Left renal cortex interstitium (tissue), 4 donors: ENCODE measurements at places on chromosomes 2 and 18.
A peak's percentile ranks its signal among the peaks of the same experiment; 100 is the strongest.

DNA sequence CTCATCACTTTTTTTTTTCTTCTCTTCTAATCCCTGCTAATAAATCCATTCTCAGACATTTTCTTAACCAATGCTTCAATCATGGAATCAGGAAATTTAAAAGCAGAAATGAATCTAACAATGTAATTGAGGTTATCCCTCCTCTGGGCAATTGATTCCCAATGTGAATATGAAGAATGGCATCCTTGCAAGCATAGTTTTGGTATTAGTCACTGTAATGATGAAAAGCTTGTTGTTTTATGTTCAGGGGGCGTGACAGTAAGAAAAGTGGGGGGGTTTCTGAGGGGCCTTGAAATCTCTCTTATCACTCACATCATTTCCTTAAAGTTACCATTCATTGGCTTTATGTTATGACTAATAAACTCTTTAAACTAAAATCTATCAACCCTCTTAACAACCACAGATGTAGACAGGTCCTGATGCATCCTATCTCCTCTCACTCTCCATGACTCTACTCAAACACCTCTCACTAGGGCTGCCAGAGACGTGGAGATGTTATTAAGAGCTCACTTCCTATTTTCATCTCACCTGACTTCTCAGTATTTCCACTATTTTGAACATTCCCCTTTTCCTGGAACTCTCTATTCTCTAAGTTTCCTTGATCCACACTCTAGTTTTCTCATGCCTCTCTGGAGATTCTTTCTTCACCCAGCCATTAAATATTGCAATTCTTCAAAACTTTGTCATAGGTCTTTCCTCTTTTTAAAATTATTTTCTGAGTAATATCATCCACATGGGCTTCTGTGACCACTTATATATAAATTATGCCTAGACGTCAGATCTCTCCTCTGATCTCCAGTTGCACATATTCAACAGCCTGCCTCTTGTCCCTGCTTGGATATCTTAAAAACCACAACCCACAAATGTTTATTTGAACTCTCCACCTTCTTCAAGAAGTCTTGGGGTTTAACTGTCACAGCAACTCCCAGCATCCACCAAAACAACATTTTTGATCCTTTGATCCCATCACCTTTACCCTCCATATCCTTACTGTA is 332.9 kb downstream of the CDH2 start:
- DNase-seq = no peak

DNA sequence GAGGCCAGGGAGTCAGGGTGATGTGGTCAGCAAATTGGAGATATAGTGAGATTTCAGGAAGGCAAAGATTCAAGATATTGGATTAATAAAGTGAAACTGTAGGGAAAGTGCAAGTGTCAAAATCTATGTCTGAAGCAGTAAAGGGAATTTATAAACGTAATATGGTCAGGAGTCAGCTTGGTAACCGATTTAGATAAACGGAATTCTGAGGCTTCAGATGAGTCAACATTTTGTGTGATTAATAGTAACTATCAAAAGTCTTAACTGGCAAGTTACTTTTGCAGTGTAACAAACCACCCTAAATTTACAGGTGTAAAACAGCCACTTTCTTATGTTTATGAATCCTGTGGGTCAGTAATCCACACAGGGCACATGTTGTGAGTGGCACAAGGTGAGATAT is 10.9 kb downstream of the MTX2 start:
- DNase-seq = no peak

DNA sequence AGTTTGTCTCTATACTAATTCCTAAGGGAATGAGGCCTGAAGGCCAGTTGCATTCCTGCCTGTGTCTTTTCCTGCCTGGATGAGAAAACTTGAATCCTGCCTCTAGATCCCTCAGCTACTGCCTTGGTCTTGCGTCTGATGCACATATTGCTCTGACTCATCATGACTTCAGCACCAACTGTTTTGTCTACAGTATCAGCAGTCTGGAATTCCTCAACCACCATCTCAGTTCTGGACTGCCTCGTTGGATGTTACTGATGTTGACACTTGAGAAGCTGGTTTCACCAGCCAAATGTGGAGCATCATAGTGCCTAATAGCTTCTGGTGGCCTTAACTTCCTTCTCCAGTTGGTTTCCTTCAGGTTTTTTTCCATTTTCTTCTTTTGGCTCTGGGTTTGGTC is 211.0 kb downstream of the CTNNA2 start:
- no peak for DNase-seq

DNA sequence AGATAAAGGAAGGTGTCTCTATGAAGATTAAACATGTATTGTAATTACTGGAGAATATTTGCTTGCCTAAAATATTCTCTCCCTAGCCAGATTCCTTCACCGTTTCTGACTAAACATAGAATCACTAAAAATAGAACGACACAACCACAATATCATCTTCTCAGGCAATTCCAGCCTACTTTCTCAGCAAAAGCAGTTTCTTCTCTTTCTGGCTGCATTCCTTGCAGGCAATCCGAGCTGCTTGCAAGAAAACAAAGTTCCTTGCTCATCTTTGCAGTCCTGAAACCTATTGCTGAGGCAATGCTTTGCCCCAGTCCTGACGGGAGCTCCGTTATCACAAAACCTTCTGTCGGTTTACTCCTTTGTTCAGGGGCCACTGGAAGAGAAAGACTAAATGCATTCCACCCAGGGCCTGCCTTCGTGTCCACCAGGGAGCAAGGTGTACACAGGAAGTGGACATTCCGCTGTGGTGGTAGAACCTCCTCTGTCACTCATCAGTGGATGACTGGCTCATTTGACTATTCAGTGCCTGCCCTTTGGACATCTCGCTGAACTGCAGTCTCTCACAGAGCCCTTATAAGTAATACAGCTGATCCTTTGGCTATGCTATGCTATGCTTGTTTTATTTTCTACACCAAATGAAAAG is 239.2 kb upstream of the DOK6 start:
- no peak for DNase-seq

DNA sequence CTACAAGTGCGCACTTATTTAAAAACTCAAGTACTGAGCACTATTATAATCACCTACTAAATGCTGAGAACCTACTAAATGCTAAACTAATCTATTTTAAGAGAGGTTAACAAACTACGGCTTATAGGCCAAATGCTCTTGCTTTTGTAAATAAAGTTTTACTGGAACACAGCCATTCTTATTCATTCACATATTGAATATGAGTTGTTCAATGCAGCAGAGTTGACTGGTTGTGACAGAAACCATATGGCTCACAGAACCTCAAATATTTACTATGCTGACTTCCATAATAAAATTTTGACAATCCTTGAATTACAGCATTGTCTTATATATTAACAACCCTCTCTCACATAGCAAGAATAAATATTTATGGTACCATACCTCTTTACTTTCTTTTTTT is 103.2 kb downstream of the ZNF521 start:
- DNase-seq = no peak

DNA sequence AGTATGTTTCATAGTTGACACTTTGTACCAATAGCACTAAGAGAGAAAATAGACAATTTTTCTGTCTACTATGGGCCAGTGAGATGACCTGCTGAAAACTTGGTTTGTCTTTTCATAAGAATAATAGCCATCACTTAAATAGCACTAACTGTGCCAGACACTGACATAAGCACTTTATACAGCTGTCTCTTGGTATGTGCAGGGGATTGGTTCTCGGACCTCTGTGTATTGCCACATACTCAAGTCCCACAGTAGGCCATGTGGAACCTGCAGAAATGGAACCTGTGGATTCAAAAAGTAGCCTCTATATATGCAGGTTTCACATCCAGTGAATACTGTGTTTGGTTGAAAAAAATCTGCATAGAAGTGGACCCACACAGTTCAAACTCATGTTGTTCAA is 126.7 kb downstream of the XRCC5 start:
- DNase-seq = no peak

DNA sequence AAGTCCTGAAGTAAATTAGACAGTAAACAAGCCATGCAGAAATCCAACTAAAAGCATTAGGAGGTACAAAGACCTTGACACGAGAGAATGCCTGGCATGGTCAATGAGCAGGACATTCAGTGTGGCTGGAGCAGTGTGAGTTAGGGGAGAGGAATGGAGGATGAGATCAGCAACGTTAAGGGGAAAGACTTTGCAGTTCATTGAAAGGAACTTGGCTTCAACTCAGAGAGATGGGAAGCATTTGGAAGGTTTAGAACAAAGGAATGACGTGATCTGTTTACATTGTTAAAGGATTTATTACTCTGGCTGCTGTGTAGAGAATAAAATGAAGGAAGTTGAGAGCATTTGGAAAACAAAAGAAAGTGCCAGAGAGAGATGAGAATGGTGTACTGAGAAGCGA is 621.3 kb downstream of the XIRP2 start:
- DNase-seq = peak; percentile 17

DNA sequence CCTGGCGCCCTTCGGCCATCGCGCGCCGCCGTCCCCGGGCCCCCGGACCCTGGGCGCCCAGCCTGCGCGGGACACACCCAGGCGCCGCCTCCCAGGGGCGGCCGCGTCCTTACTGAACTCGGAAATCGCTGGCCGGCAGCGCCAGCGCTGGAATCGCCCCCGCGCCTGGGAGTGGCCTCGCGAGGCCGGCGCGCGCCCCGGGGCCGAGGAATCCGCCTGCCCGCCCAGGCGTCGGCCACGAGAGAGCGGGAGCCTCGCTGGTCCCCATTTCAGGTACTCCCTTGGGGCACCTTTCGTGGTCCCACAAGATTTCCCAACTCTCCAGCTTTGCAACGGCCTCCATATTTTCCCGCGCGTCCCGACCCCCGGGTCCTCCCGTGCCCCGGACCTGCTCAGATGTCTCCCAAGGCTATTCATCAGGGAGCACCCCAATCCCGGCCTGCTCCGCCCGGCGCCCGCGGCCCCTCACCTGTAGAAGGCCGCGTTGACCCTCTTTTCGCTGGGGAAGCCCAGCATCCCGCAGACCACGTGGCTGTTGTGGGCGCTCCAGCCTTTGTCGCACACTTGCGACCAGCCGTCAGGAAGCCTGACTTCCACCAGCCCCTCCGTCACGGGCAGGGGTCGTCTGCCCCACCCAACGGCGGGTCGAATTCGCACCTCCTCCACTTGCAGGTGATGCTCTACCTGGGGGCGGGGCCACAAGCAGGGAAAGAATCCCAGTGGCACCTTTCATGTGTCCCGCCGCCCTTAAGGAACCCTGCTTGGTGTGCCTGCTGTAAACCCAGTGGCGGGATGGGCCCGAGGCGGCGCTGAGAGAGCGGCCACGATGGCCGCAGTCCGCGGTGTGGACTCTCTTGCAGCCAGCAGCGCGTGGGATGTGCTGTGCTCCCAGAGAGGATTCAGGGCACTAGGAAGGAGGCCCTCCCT is 4.6 kb downstream of the LOXL3 start:
- no peak for DNase-seq

DNA sequence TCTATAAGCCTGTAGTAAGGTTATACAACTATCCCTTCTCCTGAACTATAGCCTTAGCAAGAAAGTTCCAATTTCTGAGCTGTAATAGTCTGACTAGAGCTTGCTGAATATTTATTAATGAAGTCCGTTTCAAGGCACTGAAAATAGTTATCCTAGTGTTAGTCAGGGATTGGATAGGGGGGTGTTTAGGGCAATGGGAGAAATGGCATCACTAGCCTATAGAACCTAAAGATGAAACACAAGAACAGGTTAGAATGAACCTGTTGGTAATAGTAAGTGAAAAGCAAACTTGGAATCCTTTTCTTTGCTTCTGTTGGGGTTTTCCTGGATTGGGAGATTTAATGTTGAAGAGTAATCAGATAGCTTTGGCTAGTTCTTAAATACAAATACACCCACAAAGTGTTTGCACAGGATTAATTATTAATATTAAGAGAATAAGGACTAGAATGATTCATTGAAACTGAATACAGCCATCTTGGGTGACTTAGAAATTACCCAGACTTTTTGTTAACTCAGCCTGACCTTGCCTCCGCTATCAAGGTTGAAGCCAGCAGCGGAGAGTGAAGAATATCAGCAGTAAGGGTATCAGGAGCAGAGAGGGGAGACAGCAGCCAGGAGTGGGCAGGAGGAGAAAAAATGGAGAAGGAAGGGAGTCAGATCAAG is 14.4 kb downstream of the CCNT2 start:
- no peak for DNase-seq

DNA sequence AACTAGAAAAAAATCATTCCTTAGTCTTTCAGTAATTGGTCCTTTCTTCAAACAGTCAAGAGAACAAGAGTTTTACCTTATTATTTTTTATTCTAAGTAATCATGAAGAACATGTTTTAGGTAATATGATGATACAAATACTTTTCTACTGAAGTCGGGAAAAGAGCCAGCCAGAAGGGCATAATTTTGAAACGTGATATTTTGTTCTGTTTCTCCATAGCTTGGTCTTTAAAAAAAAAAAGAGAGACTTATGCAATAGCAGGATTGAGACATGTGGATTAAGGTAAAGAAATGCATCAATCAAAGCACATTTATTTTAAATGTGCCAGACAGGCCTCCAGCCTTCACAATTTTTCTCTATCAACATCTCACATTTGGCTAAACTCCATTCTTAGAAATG is 1016.8 kb downstream of the CNTNAP5 start:
- no peak for DNase-seq

DNA sequence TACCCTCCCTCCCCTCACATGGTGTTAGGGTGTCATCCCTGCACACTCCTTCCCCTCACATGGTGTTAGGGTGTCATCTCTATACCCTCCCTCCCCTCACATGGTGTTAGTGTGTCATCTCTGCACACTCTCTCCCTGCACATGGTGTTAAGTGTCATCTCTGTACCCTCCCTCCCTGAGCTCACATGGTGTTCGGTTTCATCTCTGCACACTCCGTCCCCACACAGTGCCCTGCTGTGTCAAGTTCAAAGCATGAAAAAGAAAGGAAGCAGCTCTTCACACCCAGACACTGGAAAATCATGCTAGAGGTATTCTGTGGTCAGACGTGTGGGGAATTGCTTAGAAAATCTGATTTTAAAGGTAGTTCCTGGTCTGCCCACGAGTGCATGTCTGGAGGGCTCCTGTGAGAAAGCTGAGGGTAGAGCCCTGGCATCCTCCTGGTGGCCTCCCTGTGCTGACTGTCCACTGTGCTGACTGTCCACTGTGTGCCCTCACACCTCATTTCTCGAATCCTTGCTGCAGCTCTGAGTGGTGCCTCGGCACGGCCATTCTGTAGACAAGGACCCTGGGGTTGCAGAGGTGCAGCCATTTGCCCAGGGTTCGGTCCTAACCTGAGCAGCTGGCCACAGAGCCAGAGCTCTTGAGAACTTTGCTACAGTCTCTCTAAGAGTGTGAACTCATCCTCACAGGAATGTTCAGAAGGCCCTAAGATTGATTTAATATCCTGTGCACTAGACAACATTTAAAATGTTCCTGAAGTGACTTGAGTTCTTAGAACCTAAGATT is 69.1 kb upstream of the NFATC1 start:
- no peak for DNase-seq

GRCh38 chr2:192007581-192008228 is 160.8 kb upstream of the CAVIN2 start:
- DNase-seq = no peak

DNA sequence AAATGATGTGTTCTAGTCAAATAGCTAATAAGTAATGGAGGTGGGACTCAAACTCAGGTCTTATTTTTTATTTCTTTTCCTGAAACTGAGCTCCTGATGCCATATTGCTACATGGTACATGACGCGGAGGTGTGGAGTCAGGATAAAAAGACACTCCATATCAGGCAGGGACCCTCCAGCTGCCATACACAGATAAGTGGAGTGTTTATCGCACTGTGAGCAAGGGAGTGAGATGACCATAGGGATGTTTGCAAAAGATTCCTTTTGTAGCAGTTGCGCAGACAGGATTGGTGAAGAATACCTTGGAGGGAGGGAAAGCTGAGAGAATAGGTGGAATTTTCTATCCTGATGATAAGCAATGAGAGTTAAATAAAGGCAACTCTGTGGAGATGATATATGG is 657.2 kb downstream of the RNF144A start:
- DNase-seq = no peak
